Hippocampal formation (tissue), 2 donors: ENCODE measurements at places on chromosomes 4 and X.

DNA sequence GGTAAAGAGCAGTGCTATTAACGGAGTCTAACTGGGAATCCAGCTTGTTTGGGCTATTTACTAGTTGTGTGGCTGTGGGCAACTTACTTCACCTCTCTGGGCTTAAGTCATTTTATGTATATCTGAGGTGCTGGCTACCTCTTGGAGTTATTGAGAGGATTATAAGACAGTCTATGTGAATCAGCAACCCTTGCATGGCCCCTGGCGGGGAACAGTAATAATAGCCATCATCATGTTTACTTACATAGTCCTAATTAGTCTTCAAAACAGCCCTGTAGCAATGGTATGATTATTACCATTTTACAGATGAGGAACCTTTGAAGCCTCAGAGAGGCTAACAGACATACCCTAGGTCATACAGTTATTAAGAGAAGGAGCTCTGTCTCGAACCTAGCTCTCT is 1.5 kb downstream of the HPRT1 start:
- no peak for DNase-seq

GRCh38 chrX:20420058-20420457 is 153.3 kb upstream of the RPS6KA3 start:
- no peak for DNase-seq

DNA sequence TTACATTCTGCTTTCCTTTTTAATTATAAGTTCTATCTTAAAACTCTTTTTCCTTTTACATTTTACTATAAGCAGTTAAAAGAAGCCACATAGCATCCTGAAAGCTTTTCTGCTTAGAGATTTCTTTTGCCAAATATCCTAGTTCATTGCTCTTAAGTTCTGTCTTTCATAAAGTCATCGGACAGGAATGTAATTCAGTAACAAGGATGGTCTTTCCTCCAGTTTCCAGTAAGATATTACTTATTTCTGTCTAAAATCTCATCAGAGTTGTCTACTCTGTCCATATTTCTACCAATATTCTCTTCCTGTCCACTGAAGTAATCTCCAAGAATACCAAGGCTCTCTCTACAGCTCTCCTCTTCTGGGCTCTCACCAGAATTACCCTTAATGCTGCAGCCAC is 37.5 kb upstream of the ADH1C start:
- DNase-seq = no peak

DNA sequence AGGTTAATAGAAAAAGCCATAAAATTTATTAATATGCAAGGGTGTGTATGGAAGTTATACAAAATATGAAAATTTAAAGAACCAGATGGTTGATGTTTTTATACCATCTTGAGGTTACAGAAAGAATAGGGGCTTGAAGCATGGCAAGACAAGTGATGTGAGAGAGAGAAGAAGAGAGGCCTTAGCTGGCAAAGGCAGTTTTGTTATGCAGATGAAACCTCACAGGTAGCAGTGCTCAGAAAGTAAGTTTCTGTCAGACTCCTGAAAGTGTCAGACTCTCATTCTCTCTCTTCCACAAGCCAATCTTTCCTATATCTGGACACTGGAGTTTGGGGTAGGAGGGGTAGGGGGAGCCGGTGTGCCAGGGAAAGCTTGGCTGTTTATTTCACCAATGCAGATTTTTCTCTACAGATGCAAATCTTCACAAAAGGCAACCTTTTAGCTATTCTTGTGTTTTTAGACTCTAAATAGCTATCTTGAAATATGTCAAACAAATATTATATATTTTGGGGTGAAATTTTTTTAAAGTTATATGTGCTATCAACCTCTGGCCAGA is 124.5 kb downstream of the CFAP299 start:
- DNase-seq = no peak
